ENCODE measurements at places on chromosomes 7 and 10.

DNA sequence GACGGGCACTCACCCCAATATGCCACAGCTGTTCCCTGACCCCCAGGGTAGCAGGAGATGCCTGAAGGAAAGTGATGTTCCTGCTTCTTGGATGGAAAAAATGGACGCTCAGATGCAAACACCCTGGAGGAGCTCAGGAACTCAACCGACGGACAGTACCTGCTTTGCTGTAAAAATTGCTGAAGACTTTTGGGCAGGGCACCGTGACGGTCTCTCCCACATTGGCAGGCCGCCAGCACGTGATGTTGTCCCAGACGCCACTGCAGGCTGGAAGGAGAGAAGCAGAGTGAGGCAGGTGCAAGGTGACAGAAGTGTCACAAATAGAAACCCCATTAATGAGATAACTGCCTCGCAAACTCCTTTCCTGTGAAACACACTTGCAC, 35.0 kb downstream of the VIPR2 start:
- DNase-seq, result no peak

GRCh38 chr10:126880926-126881325, 24.3 kb upstream of the DOCK1 start:
- DNase-seq, result no peak

- no peak for DNase-seq
Observed at GRCh38 chr7:47782022-47782421, 166.2 kb downstream of the PKD1L1 start.

DNA sequence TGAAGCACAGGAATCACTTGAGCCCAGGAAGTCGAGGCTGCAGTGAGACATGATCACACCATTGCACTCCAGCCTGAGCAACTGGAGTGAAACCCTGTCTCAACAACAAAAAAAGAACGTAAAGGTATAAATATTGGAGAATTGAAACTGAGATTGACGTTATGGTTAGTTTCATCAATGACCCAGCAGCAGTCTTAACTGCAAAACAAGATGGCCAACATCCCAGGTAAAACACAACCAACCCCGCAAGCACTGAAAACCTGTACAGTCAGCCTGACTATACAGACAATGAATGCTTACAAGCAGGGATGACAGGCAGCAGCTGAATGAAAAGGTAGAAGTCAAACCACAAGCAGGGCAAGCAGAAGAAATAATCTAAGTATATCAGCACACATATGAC, 34.7 kb downstream of the WAPL start:
- DNase-seq, result no peak

DNA sequence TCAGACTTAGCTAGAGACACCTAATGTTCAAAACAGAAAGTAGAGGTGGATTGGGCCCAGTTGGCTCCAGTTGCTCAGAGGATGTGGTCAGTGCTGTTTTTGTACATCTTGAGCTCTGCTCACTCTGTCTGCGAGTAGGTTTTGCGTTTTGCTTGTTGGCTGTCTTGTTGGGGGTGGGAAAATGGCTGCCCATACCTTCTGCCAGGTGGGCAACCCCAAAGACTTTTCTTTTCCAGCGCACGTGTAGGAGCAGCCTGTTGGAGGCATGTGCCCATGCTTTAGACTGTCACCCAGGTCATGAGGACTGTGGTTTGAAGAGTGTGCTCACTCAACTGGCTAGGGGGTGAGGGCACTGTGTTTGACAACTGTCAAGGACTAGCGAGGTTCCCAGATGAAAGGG, 73.9 kb downstream of the KAT6B start:
- DNase-seq, result no peak

DNA sequence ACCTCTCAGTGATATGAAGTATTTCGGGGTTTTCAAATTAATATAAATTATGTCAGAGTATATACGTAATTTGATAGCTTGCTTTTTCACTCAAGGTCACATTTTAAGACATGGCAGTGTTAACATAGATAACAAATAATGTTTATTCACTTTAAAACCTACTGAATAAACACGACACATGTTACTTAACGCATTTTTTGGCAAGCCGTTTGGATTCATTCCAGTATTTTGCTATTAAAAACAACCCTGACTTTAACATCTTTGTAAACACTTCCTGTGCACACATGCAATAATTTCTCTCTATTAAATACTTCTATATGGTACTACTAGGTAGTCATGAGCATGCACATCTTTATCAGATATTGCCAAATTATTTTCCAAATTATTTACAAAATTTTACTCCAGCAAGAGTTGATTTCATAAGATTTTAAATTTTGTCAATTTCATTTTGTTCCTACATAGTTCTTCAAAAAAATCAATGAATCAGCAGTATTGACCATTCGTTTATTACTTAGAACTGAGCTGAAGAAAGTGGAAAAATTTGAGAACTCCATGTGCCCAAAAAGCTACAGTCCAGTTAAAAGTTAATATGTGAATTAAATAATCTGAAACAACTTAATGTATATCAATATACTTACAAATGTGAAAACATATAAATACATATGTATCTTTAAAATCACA, 26.8 kb upstream of the THSD7A start:
- DNase-seq, result no peak

DNA sequence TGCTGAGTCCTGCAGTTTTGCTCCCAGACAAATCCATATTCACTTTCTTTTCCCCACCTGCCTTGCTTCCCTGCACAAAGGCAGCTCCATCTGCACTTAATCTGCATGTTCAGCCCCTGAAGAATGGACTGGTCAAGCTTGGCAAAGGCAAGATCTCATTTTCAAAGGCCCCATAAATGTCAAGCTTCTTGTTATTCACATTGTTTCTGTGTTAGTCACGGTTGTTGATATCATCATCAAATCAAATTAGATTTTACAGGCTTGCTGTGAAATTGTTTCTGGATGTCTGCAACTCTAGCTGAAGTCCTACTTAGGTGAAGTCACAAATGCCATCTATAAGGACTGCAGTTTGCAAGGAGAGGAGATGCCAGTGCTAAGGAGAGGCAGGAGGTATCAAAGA, 91.0 kb downstream of the GPAM start:
- no peak for DNase-seq

DNA sequence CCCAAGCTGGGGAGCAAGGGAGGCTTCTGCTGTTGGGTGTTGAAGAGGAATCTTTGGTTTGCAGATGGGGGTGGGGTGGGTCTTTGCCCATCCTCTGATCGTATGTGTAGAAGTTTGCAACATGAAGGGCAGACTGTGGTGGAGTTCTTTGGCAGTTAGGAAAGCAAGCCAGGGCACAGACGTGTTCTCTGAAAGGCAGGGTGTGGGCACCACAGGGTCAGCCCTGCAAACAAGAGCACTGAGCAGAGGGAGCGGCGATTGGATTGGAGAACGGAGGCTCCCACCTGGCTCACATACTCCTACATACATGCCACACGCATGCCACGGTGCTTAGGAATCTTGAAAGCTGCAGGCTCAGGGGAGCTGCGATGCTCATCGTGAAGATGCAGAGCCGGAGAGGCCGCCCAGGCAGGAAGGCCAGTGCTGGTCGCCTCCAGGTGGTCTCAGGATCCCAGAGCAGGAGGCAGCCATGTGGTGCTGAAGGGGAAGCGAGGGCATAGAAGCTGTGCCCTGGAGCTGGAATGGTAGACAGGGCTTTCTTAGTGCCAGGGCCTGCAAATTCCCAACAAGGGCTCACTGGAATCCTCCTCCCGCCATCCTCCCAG, 149.0 kb downstream of the MGMT start:
- no peak for DNase-seq

DNA sequence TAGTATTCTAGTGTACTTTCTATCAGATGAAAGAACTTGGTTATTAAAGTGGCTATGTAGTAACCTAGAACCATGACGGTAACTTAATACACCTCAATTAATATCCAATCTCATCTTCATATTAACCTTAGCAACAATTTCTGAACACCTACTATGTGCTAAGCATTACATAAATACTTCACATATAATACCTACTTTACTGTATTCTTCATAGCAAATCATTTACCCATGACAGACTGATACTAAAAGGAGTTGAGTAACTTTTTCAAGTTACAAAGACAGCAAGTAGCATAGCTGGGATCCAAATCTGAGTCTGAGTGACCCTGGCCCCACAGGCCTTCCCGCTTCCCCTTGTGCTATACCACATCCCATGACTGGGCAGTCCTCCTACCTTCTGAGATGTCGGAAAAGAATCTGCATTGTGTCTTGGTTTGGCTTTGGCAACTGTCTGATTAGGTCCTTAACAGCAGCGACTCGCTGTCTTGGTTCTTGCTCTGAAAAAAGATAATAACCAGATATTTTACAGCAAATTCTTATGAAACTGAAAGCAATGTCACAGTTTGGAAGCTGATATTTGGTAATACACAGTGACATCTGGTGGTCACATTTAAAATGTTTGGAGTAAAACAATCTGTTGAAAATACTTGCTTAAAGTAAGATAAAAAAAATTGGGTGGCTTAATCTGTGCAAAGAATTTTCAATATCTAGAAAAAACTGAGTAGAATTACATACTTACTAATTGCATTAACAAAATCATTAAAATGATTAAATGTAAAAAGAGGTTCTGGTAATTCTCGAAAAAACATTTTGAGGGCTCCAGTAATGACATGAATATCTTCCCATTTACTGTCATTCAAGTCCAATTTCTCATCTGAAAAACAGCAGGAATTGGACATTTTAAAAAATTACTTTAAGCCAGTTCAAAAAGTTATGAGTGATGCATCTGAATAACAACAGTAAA, 120.1 kb downstream of the ARHGAP12 start:
- peak; percentile 36 for DNase-seq

DNA sequence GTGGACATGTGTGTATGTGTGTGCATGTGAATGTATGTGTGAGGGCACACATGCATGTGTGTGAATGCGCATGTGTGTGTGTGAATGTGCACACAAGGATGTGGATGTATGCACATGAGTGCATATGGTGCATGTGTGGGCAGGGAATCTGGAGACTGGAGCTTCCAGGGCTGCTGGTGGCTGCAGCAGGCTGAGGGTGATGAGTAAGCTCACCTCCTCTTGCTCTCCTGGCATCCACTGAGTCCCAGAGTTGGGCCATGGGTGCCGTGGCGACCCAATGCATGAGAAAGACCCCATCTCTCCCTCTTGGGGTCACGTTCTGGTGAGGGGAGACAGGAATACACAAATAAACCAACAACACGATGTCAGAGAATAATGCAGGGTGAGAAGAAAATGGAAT, 33.3 kb upstream of the COL13A1 start:
- DNase-seq, result no peak

DNA sequence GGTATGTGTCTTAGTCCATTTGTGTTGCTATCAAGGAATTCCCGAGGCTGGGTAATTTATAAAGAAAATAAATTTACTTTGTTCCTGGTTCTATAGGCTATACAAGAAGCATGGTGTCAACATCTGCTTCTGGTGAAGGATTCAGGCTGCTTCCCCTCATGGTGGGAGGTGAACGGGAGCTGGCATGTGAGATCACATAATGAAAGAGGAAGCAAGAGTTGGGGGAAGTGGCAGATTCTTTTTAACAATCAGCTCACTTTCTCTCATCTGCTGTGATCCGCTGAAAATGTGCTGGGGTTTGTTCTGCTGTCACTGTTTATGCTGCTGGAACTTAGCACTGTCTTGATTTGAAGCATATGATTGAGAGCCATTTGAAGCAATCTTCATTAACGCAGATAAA, 730.0 kb upstream of the SORCS1 start:
- DNase-seq, result no peak

DNA sequence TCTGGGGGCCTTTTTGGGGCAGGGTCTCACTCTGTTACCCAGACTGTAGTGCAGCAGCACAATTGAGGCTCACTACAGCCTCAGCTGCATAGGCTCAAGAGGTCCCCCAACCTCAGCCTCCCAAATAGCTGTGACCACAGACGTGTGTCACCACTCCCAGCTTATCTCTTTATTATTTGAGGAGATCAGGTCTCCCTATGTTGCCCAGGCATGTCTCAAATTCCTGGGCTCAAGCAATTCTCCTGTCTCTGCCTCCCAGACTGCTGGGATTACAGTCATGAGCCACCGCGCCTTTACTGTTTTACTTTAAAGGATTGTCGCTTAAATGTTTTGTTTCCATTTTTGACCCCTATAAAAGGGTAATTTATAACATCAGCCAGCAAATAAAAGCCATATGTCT, 502.6 kb upstream of the AUTS2 start:
- no peak for DNase-seq

DNA sequence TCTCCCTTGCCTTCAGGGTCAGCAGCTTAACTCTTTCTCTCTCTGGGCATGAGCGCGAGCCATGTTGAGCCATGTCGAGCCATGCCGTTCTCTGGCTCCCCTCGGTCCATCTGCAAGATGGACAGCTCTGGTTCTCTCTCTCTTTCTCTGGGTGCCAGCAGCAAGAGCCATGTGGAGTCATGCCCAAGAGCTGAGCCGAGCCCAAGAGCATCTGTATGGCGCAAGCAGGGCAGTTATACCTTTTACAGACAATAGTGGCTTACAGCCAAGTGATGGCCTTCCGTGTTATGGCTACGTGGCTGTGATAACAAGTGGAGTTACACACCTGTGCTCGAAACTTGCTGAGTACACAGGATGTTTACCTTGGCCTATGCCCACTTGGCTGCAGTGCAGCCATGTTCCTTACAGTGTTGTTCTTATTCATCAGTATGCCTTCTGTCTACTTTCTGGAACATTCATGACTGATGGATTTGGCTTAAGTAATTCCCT, 327.7 kb downstream of the GLRX3 start:
- no peak for DNase-seq

- DNase-seq, result no peak
Observed at GRCh38 chr7:43768887-43769272, 10.4 kb downstream of the BLVRA start.

- DNase-seq, result no peak
Observed at GRCh38 chr7:66173856-66174255, 31.3 kb upstream of the TPST1 start.

DNA sequence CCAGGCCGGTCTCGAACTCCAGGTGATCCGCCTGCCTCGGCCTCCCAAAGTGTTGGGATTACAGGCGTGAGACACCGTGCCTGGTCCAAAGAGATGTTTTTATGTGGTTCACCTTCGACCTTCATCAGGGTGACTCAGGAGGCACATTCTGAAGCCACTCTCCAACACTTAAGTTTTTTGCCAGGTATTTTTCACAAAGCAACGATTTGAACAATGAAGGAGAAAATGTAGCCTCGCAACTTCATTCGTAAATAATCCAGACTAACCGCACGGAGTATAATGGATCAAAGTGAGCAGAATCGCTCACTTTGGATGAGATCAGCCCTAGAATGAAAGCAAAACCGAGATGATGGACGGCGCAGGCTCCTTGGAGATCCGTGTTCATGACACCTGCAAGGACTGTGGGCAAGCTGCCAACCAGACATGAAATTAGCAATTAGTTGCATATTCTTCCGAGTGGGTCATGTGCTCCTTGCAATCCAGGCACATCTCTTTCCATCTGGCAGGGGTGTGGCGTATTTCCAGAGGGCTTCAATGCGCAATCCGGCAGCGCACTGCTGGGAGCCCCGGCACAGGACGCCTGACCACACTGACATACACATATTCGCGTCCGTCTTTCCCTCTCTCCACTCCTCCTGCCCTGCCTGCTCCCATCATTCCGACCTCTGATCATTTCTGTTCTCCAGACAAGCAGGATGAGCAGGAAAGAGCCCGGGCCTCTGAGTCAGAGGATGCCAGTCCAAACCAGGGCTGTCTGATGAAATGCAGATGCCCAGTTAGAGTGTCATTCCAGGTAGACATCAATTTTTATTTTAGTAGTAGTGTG, 148.4 kb downstream of the KLF6 start:
- no peak for DNase-seq
